Suppressor macrophage (primary cell): ENCODE measurements at places on chromosomes 6 and 20.
A peak's percentile ranks its signal among the peaks of the same experiment; 100 is the strongest.

GRCh38 chr6:69866770-69867638, 648 bp downstream of the COL19A1 start:
- DNase-seq: peak; percentile 48

- no peak for DNase-seq
These were observed 370.3 kb downstream of the HTR1B start for GRCh38 chr6:77092971-77093370.

- no peak for DNase-seq
These were observed 75.8 kb downstream of the EFHC1 start for GRCh38 chr6:52495922-52496321.

DNA sequence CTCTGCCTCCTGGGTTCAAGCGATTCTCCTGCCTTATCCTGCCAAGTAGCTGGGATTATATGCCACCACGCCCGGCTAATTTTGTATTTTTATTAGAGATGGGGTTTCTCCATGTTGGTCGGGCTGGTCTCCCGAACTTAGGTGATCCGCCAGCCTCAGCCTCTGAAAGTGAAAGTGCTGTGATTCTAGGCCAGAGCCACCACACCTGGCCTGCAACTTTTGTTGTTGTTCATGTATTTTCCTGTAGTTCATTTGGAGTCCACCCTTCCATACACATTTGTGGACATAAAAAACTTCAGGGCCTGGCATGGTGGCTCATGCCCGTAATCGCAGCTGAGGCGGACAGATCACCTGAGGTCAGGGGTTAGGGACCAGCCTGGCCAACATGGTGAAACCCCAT, 14.5 kb downstream of the HSPA1B start:
- DNase-seq: no peak

DNA sequence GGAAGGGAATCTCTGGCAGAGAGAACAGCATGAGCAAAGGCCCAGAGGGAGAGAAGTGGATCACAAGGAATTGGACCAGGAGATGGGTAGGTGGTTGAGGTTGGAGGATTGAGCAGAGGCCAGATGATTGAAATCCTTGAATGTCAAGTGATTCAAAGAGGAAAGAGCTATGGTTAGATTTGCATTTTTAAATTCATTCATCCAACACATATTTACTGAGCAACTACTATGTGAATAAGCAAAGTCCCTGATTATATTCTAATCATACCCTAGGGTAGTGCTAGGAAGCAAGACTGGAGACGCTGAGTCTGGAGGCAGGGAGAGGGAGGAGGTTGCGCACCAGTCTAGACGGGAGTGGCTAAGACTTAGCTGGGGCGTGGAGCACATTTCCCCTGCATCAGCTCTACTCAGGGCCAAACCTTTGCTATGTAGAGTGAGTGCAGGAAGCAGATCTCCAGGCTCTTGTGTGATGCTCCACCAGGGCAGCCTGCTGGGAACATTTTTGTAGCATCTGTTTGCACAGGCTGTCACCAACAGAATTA, 40.2 kb downstream of the EYA2 start:
- no peak for DNase-seq

GRCh38 chr20:24619212-24619611, 149.8 kb downstream of the SYNDIG1 start:
- peak; percentile 40 for DNase-seq
